ENCODE measurements at places on chromosomes 1 and 21. TPM values are rescaled to one million over a fixed set of nuclear protein-coding genes. Genes with fewer than 3 reads are reported as not detected.

KCNH1 gene
- not detected for total RNA-seq

BTBD19 gene
- total RNA-seq, result 19.8 TPM

DNA sequence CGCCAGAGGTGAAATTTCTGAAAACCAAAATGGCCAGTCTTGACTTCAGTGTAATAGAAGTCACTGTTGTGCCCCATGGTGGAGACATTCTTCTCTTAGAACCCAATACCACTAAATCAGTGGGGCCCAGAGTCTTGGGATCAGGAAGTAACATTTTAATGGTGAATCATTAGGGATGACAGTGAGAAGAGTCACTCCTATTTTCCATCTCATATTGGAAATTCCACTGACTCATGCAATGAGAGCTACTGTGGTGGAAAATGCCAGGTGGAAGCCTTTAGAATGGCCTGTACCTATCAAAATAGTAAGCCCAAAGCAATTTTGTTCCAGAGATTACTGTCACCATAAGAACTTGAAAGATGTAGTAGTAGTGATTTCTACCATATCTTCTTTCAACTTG is 20.6 kb upstream of the PPM1J start:
- DNase-seq, result no peak
- H3K4me1 ChIP-seq, result peaks cover 4% of the 10 kb centered on the region
- H3K27me3 ChIP-seq, result peaks cover 24% of the 10 kb centered on the region
- H3K36me3 ChIP-seq, result no peaks in the 10 kb centered on the region

- H3K27ac ChIP-seq, result no peak overlapping the region
- no peak for DNase-seq
- peaks cover 43% of the 10 kb centered on the region for H3K36me3 ChIP-seq
- H3K4me3 ChIP-seq, result no peak overlapping the region
Measured at GRCh38 chr1:112605633-112606327, 13.2 kb downstream of the ST7L start.

- H3K4me1 ChIP-seq, result peaks cover 25% of the 10 kb centered on the region
- DNase-seq, result no peak
- no peak overlapping the region for H3K27ac ChIP-seq
- peaks cover 49% of the 10 kb centered on the region for H3K27me3 ChIP-seq
Measured at GRCh38 chr1:172903581-172904220, 147.0 kb downstream of the TNFSF18 start.

DNA sequence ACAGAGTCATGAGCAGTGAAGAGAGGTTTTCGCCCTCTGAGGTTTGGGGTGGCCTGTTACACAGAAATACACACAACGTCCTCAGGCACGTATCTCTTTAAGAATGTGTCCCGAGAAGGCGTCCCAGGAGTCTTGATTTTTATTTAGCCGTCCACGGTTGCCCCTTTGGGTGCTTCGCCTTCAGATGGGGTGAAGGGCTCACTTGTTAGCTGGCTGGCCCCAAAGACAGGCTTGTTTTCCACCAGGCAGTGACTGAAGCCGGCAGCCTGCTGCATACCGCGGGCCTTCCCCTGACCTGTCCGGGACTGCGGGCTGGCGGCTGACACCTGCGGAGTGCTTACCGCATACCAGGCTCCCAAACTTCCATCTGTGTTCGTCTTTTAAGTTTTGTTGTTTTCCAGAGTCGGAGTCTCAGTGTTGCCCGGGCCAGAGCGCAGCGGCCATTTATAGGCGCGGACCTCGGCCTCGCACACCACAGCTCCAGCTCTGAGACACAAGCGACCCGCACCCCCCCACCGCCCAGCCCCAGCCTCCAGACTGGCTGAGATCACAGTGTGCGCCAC is 1.6 kb upstream of the ADARB1 start:
- H3K36me3 ChIP-seq, result peaks cover 1% of the 10 kb centered on the region
- H3K27me3 ChIP-seq, result no peaks in the 10 kb centered on the region
- peak overlapping the region; percentile 40 for H3K4me3 ChIP-seq
- no peak for DNase-seq
- no peak overlapping the region for H3K27ac ChIP-seq

Measured in activated T-helper 2 cell treated with anti-CD3 and anti-CD28 coated beads, Interferon-gamma antibody, Interleukin-2, Interleukin-4, amounts not matched to agents 10 μg/mL and 5 μg/mL and 100 μg/mL, durations not matched to agents 14 hours and 24 hours and 36 hours (primary cell).